GM04503 (cell line): ENCODE measurements at places on chromosomes 13 and 19.
A peak's percentile ranks its signal among the peaks of the same experiment; 100 is the strongest.

- no peak for DNase-seq
These were observed 18.6 kb downstream of the LAIR2 start for GRCh38 chr19:54521022-54521859.

DNA sequence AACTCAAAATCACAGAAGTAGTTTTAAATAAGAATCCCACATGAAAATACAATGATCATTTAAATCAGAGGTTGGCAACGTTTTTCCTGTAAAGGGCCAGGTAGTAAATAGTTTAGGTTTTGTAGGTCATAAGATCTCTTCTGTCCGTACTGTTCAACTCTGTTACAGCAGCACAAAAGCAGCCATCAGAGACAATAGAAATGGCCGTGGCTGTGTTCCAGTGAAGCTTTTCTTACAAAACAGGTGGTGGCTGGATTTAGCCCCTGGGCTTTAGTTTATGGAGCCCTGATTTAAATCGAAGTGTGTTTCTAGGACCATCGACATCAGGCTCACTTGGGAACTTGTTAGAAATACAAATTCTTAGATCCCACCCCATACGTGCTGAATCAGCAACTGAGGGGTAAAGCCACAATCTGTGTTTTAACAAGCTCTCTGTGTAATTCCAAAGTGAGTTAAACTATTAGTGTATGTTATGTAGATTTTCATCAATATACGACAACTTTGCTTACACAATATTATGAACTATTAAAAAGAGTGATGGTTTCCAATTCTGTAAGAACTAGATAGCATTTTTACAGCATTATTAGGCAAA, 54.8 kb upstream of the MIR17HG start:
- DNase-seq = no peak

GRCh38 chr13:79258489-79258888, 147.6 kb downstream of the RBM26 start:
- no peak for DNase-seq

GRCh38 chr19:3196064-3196932, 10.6 kb downstream of the NCLN start:
- DNase-seq = no peak

- no peak for DNase-seq
These were observed 10.3 kb upstream of the RELB start for GRCh38 chr19:44990966-44991365.

DNA sequence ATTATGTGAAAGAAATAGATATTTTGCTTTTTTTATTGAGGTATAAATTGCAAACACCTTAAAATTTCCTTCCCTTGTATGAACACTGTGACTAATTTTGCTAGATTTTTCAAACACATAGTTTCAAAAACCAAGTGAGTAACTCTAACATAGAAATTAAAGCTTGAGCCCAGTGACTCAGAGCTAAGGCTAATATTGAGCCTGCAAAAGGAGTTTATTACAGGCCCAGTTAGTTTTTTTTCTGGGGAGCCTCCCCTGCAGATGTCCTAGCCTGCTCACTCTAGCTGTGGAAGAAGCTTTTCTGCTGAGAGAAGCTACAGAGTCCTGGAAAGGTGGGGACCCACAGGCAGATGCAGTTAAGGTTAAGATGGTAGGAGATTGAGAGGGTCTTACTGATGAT, 3.4 kb downstream of the ZNF430 start:
- peak; percentile 32 for DNase-seq

DNA sequence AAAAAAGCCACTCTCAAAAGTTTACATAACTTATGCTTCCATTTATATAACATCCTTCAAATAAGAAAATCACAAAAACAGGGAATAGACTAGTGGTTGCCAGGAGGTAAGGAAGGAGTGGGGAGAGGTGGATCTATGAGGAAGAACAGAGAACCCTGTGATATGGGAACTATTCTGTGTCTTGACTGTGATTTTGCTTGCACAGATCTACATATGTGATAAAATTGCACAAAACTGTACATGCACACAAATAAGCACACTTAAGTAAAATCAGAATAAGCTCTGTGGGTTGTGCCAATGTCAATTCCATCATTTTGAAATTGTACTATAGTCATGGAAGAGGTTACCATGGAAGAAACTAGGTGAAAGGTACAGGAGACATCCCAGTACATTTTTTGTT, 121.6 kb upstream of the SGCG start:
- DNase-seq = no peak

GRCh38 chr13:40375489-40376171, 290.8 kb downstream of the FOXO1 start:
- no peak for DNase-seq

GRCh38 chr13:51435002-51435578, 17.7 kb downstream of the INTS6 start:
- DNase-seq = no peak

DNA sequence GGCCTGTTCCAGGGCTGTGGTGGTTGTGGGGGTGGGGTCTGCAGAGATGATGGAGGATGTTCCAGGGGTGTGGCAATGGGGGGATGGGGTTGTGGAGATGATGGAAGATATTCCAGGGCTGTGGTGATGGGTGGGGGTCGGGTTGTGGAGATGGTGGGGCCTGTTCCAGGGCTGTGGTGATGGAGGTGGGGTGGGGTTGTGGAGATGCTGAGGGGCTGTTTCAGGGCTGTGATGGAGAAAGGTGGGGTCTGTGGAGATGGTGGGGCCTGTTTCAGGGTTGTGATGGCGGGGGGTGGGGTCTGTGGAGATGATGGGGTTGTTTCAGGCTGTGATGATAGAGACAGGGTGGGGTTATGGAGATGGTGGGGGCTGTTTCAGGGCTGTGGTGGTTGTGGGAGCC, 62.0 kb downstream of the TEX29 start:
- no peak for DNase-seq

GRCh38 chr19:45779231-45780145, 2.8 kb downstream of the DMPK start:
- no peak for DNase-seq

- DNase-seq = no peak
These were observed 70.2 kb downstream of the SOX1 start for GRCh38 chr13:112137144-112137543.

DNA sequence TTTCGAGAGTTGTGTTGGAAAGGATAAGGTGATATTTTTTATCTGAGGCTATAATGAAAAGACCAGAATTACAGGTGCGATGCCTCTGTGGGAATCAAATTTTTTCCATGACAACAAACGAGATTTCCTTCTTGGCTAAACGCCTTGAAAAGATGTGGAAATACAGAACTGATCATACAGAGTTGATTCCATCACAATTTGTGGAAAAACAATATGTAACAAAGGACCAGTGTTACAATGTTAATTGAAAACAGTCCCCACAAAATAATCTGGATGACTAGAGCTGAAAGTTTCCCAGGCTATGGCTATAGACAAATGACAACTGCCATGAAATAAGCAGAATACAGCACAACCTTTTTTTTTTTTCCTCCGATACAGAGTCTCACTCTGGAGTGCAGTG, 628.9 kb downstream of the DIAPH3 start:
- no peak for DNase-seq

DNA sequence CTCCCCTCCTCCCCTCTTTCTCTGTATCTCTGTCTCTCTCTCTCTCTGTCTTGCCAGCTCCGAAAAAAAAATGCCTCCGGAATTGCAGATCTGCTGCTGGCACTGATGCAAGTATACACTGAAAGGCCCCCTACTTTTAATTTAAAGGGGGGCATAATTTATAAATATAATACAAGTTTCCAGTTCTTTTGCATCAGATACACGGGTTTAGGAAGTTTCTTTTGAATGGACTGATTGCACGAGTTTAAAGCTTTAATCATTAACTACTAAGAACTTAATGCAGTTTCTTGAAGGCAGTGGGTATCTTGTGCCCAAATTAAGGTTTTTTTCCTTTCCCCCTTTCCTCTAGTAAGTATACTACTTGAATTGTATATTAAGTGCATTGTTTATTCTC, 1.4 kb downstream of the FGF9 start:
- no peak for DNase-seq

DNA sequence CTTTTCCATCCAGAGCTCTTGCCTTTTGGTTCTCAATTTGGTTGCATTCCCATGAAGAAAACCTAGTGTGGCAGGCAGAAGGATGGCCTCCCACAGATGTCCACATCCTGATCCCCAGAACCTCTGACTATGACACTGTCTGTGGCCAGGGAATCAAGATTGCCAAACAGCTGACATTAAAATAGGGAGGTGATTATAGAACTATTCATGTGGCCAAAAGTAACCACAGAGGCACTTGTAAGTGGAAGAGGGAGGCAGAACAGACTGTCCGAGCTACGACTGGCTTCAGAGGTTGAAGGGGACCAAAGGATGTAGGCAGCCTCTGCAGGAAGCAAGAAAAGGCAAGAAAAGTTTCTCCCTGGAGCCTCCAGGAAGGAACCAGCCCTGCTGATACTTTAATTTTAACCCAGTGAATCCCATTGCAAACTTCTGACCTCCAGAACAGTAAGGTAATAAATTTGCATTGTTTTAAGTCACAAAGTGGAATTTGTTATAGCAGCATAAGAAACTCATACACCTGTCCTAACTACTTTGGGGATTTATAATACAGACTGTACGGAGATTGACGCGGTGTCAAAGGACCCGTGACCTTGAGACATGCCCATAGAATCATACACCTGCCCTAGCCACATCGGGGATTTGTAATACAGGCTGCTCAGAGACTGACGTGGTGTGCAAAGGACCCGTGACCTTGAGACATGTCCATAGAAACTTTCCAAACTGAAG, 106.5 kb downstream of the ATP11A start:
- DNase-seq = no peak

GRCh38 chr13:29429286-29429900, 166.1 kb downstream of the SLC7A1 start:
- DNase-seq = peak; percentile 24

DNA sequence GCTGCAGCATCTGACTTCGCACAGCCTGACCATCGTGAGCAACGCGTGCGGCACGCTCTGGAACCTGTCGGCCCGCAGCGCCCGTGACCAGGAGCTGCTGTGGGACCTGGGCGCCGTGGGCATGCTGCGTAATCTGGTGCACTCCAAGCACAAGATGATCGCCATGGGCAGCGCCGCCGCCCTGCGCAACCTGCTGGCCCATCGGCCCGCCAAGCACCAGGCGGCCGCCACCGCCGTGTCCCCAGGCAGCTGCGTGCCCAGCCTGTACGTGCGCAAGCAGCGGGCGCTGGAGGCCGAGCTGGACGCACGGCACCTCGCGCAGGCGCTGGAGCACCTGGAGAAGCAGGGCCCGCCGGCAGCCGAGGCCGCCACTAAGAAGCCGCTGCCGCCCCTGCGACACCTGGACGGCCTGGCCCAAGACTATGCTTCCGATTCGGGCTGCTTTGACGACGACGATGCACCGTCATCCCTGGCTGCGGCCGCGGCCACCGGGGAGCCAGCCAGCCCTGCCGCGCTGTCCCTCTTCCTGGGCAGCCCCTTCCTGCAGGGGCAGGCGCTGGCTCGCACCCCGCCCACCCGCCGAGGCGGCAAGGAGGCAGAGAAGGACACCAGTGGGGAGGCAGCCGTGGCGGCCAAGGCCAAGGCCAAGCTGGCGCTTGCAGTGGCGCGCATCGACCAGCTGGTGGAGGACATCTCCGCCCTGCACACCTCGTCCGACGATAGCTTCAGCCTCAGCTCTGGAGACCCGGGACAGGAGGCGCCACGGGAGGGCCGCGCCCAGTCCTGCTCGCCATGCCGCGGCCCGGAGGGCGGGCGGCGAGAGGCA, 13.6 kb downstream of the C19orf25 start:
- DNase-seq = no peak

DNA sequence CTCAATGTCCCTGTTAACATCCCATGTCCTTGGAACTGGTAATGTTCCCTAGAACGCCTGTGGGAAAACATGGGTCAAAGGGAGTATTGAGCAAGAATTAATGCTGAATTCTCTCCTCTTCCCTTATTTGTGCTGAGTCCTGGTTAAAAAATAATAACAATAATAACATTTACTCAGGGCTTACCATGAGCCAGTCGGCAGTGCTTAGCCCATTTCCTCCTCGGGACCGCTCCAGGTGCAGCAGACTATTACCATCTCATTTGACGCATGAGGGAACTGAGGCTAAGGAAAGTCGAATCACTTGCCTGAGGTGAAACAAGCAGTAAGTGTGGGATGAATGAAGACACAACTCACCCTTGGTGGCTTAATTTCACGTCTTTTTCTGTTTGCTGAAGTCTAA, 33.6 kb upstream of the SLC15A1 start:
- DNase-seq = no peak

DNA sequence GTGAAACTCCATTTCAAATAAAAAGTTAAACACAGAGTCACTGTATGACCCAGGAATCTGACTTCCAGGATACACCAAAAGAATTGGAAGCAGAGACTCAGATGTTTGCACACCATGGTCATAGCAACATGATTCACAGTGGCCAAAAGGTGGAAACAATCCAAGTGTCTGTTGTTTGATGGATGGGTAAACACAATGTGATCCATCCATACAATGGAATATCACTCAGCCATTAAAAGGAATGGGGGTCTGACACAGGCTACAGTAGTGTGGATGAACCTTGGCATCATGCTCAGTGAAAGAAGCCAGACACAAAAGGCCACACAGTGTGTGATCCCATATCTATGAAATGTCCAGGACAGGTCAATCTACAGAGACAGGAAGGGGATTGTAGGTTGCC, 174.3 kb downstream of the PTPRS start:
- DNase-seq = peak; percentile 65

- DNase-seq = no peak
These were observed 2.9 kb upstream of the DCLK1 start for GRCh38 chr13:36133950-36134626.

DNA sequence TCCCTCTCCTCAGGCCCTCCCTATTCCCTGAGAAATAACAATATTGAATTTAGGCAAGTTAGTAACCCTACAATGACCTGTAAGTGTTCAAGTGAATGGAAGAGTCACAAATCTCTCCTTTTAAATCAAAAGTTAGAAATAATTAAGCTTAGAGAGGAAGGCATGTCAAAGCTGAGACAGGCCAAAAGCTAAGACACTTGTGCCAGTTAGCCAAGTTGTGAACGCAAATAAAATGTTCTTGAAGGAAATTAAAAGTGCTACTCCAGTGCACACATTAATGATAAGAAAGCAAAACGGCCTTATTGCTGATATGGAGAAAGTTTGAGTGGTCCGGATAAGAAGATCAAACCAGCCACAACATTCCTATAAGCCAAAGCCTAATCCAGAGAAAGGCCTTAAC, 120.9 kb downstream of the RBM26 start:
- DNase-seq = no peak

DNA sequence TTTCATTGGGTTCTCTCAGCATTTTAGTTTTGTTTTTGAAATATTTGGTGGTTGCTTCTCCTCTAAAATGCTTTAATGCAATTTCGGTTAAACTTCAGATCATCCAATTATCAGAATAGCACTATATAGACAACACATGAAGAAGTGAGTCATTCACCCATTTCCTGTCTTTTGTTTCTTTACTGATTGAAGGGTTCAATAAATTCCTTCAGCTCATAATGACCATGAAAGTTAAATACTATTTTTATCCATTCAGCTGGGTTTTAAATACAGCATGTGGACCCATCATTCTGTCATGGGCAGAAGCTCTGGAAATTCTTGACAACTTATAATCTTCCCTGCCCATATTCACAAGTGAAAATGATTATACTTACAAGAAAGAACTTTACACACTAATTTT, 187.2 kb downstream of the ITGBL1 start:
- DNase-seq = no peak
